ENCODE measurements at places on chromosomes 13 and 19. TPM values are rescaled to one million over a fixed set of nuclear protein-coding genes. Genes with fewer than 3 reads are reported as not detected.

CIC gene
- 25.1 TPM for total RNA-seq

TNFSF13B gene
- 2.1 TPM for total RNA-seq

LGALS14 gene
- total RNA-seq = not detected

ONECUT3 gene
- total RNA-seq = not detected

DIRAS1 gene
- total RNA-seq = 2.2 TPM

SMIM24 gene
- total RNA-seq = not detected

DNA sequence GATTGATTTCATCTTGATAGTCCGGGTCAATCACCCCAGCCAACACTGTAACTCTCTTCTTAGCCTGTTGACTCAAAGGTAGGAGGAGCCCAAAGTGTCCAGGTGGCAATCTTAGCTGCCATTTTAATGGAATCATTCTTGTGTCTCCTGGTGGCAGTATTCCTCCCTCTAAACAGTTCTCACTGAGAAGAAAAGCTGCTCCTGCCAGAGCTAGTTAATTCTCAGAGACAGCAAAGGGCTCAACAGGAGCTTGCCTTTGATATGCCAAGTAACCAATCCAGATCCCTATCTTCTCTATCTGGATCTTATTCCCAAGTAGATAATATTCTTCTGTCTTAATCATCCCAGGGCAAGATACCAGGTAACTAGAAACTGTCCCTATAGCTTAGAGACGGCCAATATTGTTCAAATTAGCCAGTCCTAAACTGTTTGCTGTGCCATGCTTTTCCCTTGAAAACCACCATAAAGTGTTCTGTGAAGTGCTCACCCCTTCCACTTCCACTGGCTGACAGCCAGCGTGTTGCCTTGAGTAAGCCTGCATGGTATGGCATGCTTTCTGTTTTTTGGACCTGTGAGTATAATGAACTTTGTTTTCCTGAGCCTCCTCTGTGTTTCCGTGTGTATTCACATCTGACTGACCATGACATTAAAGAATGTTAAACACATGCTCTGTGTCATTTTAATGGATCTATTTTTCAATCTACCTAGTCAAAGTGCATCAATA, 463.7 kb upstream of the SLITRK5 start:
- no peaks in the 10 kb centered on the region for H3K27me3 ChIP-seq
- H3K4me3 ChIP-seq = no peak overlapping the region
- H3K36me3 ChIP-seq = no peaks in the 10 kb centered on the region
- H3K4me1 ChIP-seq = no peaks in the 10 kb centered on the region
- no peak for DNase-seq

DNA sequence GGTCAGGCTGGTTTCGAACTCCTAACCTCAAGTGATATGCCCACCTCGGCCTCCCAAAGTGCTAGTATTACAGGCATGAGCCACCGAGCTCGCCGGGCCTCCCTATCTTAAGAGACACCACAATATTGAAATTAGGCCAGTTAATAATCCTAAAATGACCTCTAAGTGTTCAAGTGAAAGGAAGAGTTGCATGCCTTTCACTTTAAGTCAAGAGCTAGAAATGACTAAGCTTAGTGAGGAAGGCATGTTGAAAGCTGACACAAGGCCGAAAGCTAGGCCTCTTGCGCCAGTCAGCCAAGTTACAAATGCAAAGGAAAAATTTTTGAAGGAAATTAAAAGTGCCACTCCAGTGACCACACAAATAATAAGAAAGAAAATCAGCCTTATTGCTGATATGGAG, 144.5 kb upstream of the FNDC3A start:
- H3K27me3 ChIP-seq = no peaks in the 10 kb centered on the region
- no peak overlapping the region for H3K4me3 ChIP-seq
- no peak overlapping the region for H3K27ac ChIP-seq
- H3K4me1 ChIP-seq = no peaks in the 10 kb centered on the region
- no peaks in the 10 kb centered on the region for H3K36me3 ChIP-seq

DNA sequence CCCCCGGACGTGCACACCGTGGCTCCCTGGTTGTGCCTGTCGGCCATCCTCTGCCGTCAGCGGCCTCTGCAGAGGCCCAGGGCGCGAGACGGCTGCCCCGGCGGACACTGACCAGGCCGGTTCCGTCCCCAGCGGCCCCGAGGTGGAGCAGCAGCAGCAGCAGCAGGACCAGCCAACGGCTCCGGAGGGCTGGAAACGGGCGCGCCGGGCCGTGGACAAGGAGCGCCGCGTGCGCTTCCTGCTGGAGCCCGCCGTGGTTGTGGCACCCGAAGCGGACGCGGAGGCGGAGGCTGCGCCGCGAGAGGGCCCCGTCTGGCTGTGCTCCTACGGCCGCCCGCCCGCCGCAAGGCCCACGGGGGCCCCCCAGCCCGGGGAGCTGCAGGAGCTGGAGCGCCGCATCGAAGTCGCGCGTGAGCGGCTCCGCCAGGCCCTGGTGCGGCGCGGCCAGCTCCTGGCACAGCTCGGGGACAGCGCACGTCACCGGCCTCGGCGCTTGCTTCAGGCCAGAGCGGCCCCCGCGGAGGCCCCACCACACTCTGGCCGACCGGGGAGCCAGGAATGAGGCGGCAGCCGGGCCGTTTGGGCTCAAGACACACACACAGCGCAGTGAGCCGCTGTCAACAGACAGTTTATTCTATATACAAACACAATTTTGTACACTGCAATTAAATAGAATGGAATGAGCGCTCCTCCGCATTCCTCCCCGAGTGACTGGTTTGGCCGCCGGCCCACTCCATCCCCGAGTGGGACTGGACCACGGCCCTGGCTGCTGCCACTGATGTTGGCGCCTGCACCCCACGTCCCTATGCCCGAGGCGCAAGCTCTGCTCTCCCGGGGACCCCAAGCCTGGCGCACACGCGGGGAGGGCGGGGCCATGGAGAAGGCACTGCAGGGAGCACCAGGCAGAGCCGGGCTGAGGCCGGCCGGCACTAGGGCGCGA, 9.1 kb downstream of the GRIN3B start:
- no peak for DNase-seq
- H3K4me3 ChIP-seq = no peak overlapping the region
- H3K27me3 ChIP-seq = peaks cover 8% of the 10 kb centered on the region
- H3K27ac ChIP-seq = peak overlapping the region; percentile 75
- H3K36me3 ChIP-seq = peaks cover 45% of the 10 kb centered on the region
- no peaks in the 10 kb centered on the region for H3K4me1 ChIP-seq

DNA sequence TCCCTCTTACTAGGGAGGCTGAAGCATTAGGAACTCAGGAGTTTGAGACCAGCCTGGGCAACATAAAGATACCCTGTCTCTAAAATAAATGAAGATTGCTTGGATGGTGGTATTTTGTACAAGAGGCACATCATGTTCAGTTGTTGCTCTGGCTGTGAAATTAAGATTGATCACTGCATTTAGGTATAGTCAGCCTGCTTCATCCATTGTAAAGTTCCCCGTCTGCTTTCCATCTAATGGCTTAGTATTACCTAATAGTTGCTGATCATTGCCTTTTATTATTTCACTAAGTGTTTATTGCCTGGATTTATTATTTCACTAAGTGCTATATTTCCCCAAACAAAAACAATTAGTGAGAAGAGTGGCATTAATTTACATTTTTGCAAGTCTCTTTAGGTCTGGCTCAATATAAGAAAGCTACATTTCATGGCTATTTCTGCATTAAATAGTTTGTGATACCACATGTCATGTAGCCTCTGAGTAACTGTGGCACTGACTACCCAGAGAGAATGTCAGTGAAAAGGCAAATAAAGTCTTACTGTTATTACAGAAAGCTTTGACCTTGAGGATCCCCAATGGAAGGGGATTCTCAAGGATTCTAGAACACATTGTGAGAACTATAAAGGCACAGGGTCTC, 45.0 kb upstream of the ZMYM5 start:
- no peaks in the 10 kb centered on the region for H3K36me3 ChIP-seq
- peaks cover 23% of the 10 kb centered on the region for H3K4me1 ChIP-seq
- no peak for DNase-seq

GRCh38 chr13:54394085-54394700, 1365.6 kb downstream of the OLFM4 start:
- no peaks in the 10 kb centered on the region for H3K36me3 ChIP-seq
- H3K4me3 ChIP-seq = no peak overlapping the region
- no peaks in the 10 kb centered on the region for H3K4me1 ChIP-seq
- no peak overlapping the region for H3K27ac ChIP-seq

DNA sequence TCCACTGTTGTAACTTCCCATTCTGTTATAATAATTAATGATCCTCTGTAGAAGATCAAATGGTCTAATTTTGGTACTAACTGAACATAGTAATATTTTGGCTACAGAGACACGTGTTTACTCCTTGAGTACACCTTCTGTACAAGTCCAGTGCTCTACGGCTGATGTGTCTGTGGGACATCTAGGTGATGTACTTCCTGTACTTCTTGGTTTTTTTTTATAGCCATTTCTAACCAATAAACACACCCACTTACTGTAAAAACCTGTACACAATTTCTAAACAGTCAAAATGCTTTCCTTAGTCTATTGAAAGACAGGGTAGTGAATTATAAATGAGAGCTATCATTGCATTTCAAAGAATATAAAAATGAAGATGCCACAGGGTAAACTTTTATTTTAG, 118.7 kb downstream of the RNF17 start:
- H3K4me3 ChIP-seq = no peak overlapping the region
- H3K27me3 ChIP-seq = no peaks in the 10 kb centered on the region

GRCh38 chr19:34961775-34962686, 2.0 kb downstream of the ZNF792 start:
- H3K4me1 ChIP-seq = peaks cover 11% of the 10 kb centered on the region
- H3K27ac ChIP-seq = no peak overlapping the region

All from esophagus squamous epithelium (tissue), 5 donors.